ENCODE measurements at places on chromosomes 16 and 17.

GRCh38 chr16:67428146-67428731, 2.7 kb upstream of the HSD11B2 start:
- peak; percentile 37 for DNase-seq

GRCh38 chr17:49183801-49184200, 26.6 kb downstream of the GNGT2 start:
- no peak for DNase-seq

GRCh38 chr17:21132428-21132827, 5.7 kb downstream of the DHRS7B start:
- DNase-seq, result no peak

DNA sequence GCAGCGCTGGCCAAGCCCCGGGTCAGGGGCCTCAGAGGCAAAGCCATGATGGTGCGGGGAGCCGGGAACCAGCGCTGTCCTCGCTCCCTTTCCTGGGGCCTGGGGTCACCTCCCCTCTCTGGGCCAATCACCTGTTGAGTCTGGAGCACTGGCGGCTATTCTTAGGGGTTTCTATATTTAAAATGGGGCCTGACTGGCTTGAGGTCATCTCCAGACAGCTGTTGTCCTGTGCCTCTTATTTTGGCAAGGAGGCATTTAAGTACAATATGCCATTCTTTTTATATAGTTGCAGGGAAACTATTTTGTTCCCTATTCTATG, at the start of gene COX6A2:
Gene COX6A2 (minus strand): TSS at position 82 of the 319 bp plus-strand sequence. CDS start 35 bp downstream, at position 47.
- no peak for DNase-seq

DNA sequence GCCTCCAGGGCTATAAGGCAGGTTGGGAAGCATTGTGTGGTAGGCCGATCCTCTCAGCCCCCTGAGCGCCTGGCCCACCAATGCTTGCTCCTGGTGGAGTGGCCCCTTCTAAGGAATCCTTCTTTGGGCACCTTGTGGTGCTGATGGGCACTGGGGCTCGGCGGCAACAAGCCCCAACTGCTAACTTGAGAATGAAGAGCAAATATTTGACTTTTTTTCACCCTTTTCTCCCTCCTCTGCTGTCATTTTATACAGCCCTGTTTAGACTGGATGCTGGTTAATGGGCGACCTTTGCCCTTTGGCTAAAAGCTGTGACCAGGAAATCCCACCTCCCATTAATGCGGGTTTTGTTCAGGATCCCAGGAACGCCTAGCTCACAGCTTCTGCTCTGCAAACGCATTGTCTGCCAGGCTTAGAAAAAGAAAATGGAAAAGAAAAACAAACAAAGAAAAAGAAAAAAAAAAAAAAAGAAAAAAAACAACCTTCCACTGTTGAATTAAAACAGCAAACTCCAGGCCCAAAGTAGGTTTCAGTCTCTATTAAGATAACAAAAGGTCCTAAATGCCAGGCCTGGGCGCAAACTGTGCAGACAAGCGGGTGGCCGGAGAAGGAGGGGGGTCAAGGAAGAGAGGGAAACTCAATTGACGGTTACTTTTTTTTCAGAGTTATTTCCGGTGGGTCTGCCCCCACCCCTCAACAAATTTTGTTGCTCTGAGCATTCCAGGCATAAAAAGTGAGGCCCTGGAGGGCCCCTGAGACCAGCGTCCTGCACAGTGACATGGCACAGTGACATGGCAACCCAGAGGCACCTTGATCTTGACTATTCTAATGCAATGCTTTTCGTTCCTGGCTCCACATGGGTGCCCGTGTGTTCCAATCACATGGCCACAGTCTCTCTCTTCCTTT, 301.4 kb downstream of the MAF start:
- no peak for DNase-seq

All from T-cell (primary cell).